ENCODE measurements at places on chromosomes 4 and X.

DNA sequence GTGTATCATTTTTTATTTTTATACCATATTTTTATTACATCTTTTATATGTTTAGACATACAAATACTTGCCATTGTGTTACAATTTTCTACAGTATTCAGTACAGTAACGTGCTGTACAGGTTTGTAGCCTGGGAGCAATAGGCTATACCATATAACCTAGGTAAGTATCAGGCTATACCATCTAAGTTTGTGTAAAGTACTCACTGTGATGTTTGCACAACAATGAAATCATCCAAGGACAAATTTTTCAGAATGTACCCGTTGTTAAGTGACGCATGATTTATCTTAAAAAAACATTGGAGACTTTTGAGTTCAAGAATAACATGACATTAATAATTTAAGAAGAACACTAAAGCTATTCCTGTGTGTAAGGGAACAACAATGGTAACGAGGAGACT lies 96.0 kb upstream of the LEF1 start:
- no peak for DNase-seq

GRCh38 chr4:166594326-166594946 lies 639.9 kb downstream of the SPOCK3 start:
- DNase-seq, result peak; percentile 73

DNA sequence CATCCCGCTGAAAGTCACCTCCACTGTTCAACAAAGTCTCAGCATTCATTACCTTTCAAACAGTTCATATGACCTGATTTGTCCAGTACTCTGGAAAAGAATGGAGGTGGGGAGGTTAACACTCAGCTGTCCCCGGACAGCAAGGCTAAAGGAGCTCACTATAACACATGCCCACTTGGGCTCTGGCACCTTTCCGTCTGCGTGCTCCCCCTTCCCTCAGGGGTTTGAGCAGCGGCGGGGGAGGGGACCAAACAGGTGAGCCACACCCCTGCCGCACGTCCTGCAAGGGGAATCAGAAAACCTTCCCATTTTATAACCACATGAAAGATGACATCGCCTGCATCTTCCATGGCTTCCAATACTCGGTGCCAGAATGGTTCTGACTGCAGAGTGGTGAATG lies 39.9 kb upstream of the NFXL1 start:
- DNase-seq, result no peak

DNA sequence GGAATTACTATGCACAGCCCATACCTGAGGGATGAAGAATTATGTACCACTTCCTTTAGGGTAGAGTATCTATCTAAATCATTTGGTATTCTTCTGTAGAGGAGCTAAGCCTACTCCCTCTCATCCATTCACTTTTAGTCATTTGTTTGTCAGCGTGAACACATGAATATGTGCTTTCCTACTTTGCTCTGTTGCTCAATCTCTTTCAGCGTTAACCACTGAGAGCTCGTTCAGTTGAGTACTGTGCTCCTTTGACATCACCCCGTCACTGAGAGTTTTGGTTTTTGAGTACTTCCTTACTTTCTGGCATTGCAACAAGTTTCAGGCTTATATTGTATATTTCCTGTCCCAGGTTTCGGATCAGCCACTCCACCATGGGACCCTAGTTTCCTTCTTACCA lies 700.6 kb downstream of the NLGN4X start:
- no peak for DNase-seq

GRCh38 chrX:130984782-130985181 lies 73.4 kb upstream of the ARHGAP36 start:
- DNase-seq, result no peak

GRCh38 chr4:171441300-171441941 lies 371.8 kb upstream of the GALNTL6 start:
- no peak for DNase-seq

All from cardiac fibroblast (primary cell).